Endothelial cell of umbilical vein (primary cell): ENCODE measurements at places on chromosomes 1 and 21. TPM values are rescaled to one million over a fixed set of nuclear protein-coding genes. Genes with fewer than 3 reads are reported as not detected.

GRCh38 chr1:242629396-242629795 lies 104.9 kb upstream of the PLD5 start:
- no peak for DNase-seq

DNA sequence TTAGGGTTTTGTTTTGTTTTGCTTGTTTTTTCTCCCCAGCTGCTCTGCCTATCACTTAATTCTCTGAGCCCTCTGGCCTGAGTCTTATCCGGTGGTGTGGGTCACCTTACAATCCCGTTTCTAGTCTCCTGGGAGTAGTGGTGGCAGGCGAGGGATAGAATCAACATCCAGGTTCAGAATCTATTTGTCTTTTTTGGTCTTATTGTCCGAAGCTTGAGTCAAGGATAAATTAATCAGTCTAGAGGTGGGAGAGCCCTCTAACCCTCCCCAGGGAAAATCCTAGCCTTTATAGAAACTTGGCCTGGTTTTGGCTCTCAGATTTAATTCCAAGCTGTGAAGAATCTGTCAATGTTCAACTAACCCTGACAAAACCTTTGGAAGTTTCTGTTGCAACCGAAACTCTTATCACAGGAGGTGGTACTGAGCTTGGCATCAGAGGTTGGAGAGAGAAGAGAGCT lies 246.3 kb downstream of the FGGY start:
- DNase-seq = no peak

GRCh38 chr1:6384962-6385361 lies 8.6 kb downstream of the ACOT7 start:
- no peak for DNase-seq

- DNase-seq = no peak
Observed at GRCh38 chr1:76288758-76289483, 214.4 kb downstream of the ST6GALNAC3 start.

PGM1 gene
- 16.5 and 21.0 TPM in 2 replicates for total RNA-seq
